Activated T-helper 1 cell treated with Interleukin-2 at 50 U/mL for 16 hours (primary cell): ENCODE measurements at places on chromosomes 6 and 20.

- no peak for DNase-seq
Measured at GRCh38 chr20:51462566-51463276, 79.8 kb downstream of the NFATC2 start.

DNA sequence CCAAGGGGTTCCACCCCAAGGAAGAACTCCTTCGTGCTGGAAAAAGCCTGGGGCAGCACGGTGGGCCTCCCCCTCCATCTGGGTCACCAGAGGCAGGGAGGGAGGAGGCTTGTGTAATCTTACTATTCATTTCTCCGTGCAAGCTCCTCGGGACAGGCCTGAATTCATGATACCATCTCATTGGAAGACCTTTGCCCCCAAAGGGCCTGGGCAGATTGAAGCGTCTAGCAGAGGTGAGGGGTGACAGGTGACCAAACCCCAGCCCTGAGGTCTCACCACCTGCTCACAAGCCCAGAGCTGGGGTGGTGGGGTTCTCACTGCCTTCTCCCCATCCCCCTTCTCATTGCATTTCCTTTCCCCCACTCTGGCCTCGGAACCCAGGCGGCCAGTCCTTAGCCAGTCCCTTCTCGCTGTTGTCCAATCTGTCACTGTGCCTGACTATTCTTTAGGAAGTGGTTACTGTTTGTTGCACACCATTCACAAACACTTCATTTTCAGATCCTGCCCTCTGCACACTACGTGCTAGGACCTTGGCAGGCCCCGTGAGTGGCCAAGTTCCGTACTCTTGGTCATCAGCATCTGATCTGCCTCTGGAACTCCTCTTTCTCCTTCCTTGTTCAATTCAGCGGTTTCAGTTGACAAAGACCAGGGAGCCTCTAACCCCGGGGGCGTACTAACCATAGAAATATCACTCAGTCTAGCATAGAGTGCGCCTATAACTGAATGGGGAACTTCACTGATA lies 137.1 kb downstream of the LY86 start:
- no peak for DNase-seq

DNA sequence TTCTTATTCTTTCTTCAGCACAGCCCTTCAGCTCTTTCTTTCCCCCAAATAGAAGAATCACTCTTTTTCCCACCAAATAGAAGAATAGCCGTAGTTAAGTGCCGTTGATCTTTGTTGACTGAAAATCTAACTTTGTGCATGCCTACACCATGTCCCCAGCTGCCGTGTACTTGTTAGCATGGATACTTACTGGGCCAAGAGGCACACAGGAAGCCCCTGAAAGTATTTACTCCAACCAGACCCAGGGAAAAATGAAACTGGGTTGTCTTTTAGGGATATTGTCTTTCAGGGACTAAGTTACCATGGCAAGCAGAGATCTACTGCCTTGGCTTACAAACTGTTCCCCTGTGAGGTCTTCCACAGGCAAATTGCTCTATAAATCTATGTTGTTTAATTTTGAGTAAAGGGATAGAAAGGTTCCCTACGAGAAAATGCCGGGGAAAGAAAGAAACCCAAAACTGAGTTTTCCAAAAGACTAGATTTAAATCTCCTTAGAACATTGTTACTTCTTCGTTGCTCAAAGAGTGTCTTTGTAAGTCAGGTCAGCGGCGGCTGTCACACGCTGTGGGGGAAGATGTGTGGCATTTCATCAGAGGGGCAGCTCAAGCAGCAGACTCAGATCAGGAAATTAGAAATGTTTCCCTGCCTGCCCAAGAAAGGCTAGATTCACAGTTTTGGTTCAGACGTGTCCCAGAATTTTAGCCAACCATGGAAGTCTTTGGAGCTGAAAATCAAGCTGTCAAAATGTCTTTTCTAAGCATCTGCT lies 188.2 kb upstream of the PRND start:
- DNase-seq, result no peak

DNA sequence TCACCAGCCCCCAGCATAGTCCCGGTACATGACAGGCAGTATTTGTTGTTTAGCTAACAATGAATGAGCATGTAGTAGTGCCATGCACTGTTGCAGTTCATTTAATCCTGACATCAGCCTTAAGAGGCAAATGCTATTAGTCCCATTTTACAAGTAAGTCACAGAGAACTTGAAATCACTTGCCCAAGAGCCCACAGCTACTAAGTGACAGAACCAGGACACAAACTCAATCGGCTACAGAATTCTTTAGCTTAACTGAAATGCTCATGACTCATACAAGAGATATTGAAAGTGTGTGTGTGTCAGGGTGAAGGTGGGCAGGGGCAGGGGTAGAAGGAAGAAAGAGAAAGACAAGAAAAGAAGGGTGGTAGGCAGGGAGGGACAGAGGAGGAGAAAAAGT lies 52.7 kb downstream of the UNC5CL start:
- no peak for DNase-seq

- no peak for DNase-seq
Measured at GRCh38 chr20:45269754-45270270, 15.4 kb upstream of the SLPI start.

DNA sequence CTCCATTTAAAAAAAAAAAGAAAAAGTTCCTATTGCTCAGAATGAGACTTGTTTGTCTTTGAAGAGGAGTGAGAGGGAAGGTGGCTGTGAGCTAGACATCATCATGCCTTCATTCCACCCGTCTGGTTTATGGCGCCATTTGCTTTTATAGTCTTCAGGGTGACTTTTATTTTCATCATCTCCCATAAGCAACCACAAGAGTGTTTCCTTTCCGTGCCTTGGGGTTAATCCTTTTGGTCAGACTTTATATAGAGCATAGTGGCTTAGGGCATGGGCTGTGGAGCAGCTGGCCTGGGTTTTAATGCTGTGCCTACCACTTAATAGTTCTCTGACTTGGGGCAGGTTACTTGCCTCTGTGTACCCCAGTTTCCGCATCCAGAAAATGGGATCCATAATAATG lies 77.8 kb downstream of the RREB1 start:
- DNase-seq, result no peak

GRCh38 chr6:136990242-136990578 lies 54.6 kb downstream of the IL20RA start:
- DNase-seq, result no peak

GRCh38 chr6:36800223-36801076 lies 38.8 kb downstream of the CPNE5 start:
- DNase-seq, result no peak

DNA sequence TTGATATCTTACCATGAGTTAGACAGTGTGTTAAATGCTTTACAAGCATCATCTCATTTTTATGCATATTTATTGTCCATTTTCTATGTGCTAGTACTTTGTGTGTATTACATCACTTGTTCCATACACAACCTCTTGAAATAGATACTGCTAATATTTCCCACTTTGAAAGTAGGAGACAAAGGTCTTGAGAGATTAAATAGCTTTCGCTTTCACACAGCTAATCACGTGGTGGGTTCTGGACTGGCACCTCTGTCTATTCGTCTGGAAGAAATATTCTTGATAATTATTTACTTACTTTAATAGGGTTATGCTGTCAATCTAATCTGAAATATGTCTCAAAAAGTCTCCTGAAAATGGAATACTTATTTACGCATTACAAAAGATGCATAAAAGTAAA lies 30.2 kb downstream of the EPHA7 start:
- no peak for DNase-seq

GRCh38 chr20:3133155-3133554 lies 26.5 kb downstream of the FASTKD5 start:
- no peak for DNase-seq

DNA sequence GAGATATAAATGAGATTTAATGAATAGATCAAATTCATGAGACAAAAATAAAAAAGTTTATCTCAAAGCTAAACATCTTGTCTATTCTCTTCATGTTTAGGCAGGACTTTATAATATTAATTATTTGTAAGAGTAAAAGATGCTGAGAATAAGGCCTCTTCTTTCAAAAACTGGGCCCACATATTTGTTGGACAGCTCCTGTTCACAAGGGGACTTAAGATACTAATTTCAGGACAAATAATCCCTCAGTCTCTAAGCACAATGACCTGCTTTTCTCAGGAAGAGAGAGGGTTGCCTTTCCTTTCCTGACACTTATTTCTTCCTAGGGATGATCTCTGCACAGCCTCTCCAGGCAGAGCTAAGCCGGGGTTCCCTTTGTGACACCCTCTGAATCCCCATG lies 43.3 kb downstream of the NOX3 start:
- DNase-seq, result no peak

GRCh38 chr6:155085582-155086257 lies 90.6 kb downstream of the TIAM2 start:
- no peak for DNase-seq

DNA sequence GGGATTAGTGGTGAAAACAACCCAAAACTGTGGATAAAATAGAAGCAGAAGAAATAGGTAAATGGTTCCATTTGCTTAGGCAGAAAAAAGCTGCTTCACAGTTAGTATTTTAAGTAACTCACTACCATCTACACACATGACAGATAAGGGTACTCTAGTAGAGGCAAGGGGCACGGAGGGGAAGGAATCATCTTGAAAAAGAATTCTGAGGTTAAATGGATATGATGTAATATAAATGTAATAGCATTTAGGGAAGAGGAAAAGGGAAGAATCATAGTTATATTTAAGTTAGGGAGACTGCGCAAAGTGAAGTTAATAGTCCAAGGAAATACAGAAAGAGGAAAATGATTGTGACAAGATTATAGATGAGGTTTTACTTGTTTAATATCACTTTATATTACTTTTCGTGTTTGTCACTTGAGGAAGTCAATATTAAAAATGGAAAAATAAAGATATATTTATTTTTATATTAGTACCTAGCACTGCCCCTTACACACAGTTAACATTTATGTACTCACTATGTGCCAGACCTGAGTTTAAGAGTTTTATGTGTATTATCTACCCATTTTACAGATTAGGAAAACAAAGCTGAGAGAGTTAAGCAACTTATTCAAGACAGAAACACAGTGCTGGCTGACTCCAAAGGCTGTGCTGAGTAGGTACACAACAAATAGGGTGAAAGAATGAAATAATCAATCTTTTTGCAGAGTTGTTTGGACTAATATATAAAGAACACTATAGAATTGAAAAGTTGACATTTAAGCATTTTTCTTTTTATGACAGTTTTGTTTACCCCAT lies 128.1 kb downstream of the REV3L start:
- DNase-seq, result no peak

GRCh38 chr6:136502786-136503185 lies 47.4 kb downstream of the MAP7 start:
- DNase-seq, result no peak

DNA sequence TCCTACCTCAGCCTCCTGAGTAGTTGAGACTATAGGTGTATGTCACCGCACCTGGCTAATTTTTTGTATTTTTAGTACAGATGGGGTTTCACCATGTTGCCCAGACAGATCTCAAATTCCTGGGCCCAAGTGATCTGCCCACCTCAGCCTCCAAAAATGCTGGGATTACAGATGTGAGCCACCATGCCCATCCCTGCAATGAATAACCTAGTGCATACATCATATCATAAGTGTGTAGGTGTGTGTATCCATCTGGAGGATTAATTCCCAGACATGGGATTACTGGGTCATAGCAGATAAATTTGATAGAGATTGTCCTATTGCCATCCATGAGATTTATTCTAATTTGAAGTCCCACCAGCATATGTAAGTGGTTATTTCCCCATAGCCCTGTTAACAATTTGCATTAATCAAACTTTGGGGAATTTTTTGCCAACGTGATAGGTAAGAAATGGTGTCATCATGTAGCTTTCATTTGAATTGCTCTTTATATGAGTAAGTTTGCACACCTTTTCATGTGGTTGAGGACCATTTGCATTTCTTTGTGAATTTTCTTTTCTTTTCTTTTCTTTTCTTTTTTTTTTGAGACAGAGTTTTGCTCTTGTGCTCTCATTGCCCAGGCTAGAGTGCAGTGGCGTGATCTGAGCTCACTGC lies 29.9 kb upstream of the BACH2 start:
- no peak for DNase-seq

DNA sequence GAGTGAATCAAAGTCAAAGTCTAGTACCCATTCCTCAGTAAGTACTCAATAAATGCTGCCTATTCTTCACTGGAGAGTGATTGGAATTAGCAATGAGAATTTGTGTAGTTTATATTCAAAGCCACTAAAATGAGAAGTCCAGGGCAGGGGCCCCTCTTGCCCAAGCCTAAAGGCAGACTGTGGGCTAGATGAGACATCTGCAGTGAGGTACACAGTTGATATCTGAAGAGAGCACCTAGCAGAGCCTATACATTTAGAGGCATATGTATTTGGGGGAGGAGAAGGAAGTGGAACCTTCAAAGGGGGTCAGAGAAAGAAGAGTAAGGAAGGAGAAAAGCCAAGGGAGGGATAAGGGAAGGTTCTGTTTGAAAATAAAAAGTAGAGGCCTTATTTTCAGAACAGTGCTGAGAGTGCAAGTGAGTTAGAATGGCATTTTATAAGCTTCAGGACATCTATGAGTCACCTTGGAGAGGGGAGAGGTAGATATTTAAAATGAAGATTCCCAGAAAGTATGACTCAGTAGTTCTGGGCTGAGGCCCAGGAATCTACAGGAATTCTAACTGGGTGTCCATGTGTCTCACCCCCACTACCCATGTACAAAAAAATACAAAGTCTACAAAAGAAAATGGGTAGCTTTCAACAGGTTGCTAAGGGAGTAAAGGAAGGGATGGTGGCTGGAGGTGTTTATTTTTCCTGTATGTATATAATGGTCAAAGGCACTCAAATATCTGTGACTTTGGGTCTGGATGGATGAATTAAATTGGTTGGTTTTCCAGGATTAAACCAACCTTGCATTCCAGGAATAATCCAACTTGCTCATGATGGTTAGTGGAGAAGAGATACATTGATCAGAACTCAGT lies 135.1 kb downstream of the ZFP64 start:
- DNase-seq, result no peak

- no peak for DNase-seq
Measured at GRCh38 chr20:15848995-15849610, 724.1 kb downstream of the KIF16B start.

GRCh38 chr20:48930035-48930434 lies 8.5 kb downstream of the ARFGEF2 start:
- DNase-seq, result no peak

DNA sequence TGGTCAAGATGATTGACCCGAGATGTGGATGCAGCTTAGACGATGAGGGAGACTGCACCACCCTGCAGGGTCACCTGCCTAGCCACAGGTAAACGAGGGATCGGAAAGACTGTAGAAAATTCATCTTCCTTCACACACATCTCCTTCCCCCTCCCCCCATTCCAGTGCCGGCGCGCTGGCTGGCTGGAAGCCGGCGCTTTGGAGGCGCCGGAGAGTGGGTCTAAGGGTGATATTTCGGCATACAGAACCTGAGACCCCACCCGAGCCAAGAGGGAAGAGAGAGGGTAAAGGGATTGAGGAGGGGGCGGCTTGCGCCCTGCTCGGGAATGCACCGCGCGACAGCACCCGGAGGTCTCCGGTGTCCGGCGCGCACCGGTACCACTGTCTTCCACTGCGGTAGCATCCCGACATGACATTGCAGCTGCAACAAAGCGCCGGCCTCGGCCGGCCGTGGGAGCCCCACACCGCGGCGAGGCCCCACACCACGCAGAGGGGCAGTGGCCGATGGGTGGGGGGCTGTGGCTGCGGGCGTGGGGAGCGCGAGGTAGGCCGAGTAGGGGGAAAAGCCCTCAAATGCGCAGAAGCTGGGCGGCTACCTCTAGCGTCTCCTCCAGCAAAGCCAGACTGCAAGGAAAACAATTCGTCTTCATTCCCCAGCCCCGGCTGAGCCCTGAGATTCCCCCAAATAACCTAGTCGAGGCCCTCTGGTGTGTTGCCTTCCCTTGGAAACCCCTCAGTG lies 984 bp downstream of the TNFRSF21 start:
- no peak for DNase-seq

- no peak for DNase-seq
Measured at GRCh38 chr6:159376516-159377158, 207.4 kb downstream of the FNDC1 start.
